ENCODE measurements at places on chromosomes 5 and 9.

DNA sequence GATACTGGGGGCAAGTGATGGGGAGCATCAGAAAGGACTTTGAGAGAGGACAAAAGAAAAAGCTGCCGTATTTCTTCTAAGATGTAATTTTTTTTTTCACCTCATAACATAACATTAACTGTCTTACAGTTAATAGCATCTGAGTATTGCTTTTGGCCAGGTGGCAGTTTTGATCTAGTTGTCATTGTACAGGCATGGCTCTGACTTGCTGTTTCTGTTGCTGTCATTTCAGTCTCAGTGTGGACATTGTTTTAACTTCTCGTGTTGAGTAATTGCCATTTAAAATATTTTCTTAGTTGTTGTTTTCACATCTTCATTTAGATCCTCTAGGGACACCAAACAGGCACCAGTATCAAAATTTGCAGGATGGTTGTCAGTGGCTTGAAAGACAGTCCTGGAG lies 12.4 kb downstream of the SMAD5 start:
- no peak for DNase-seq

DNA sequence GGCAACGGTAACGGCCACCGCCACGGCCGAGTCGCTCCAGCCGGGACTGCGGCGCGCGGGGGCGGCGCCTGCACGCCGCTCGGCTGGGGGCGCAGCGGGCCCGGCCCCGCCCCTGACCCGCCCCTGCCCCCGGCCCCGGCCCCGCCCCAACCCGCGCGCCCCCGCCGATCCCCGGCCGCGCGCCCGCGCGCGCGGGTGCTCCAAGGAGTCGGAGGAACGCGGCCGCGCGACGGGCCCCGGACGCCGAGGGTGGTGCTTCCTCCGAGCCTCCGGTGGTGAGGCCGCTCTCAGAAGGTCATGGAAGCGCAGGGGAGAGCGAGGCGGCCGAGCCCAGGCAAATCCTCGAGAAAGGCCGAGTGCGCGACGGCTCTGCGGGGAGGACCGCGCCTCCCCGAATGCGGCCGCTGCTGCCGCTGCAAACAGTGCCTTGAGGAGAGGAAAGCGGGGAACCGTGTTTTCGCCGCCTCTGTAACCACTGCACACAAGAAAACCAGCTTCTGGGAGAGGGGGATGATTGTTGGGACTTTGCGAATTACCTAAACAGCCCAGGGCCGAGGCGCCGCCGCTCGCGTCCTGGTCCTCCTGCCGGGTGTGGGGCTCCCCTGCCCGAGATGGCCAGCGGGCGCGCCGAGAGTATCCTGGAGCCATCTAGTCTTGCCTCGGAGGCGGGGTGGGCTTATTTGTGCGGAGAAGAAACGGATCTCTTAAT lies at the start of gene LIFR:
TSS of gene LIFR (minus strand) at position 48 of the 709 bp plus-strand sequence. CDS start 25,999 bp downstream, outside the sequence.
- DNase-seq = peak; percentile 23

DNA sequence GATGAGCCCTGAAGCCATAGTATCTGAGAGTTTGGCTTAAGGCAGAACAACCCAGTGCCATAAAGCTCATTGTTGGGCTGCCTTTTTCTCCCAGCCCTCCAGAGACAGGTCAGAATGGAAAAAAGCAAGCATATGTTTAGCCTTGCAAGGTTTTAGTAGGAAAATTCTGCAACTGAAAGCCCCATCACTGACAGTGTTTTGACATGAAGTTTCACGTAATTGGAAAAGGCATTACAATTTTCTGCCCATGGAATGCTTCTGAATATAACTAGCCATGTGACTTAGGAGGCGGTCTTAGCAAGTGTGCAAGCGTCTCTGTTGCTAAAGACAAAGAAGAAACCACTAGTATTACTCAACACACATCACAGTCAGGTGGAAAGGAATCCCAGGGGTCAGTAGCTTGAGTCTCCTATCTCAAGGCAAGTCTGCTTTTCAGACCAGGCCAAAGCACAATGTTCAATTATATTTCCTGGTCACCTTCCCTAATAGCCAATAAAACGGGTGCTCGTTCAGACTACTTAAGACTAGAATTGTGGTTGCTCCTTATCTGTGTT lies 117.6 kb downstream of the CARTPT start:
- DNase-seq = no peak

GRCh38 chr5:131262953-131263541 lies 806 bp upstream of the CDC42SE2 start:
- no peak for DNase-seq

DNA sequence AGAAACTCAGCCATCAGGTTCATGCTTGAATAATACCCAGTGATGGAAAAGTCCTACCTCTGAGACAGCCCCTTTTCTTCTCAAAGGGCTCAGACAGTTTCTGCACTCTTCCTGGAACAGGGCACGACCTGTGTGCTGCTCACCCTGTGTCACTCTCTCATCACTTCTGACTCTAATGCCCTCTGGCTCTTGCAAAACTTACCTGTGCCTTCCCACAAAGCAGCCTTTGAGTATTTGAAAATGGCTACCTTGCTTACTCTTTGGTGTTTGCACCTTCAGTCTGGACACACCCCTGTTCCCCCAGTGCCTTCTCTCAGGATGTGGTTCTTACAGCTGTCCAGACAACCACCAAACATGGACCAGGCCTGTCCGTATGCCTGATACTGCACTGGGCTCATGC lies 171.4 kb downstream of the GRIA1 start:
- no peak for DNase-seq

- no peak for DNase-seq
These were observed 685.0 kb downstream of the SLCO4C1 start for GRCh38 chr5:101611039-101611438.

DNA sequence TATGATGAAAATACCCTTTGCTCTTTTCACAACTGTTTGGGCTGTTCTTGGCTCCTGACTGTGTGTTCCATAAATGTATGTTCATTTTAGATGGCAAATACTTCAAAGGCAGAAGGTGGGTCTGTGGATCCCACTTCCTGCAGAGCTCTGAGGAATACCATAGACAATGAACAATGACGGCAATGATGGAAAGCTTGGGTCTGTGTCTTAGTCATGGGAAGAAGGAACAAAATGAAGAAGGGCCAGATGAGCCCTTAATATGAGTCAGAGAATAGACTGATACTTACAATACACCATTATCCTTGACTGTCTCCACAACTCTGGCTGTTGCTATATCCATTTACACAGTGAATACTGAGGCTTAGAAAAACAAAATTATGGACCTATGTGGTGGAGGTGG lies 126.0 kb downstream of the SLIT3 start:
- DNase-seq = no peak

GRCh38 chr5:16713386-16713928 lies 96.7 kb upstream of the RETREG1 start:
- no peak for DNase-seq

Data from activated T-cell treated with anti-CD3 and anti-CD28 coated beads, Interleukin-2, amount 50 U/mL, for 4 hours (primary cell).